Glutamatergic neuron (in vitro differentiated cells): ENCODE measurements at places on chromosomes 5 and 9. TPM values are rescaled to one million over a fixed set of nuclear protein-coding genes. Genes with fewer than 3 reads are reported as not detected.

- no peak for DNase-seq
Measured at GRCh38 chr5:108649106-108649505, 98.6 kb upstream of the FER start.

CBY3 gene
- not detected for total RNA-seq

GRCh38 chr5:107005161-107005560, 665.6 kb downstream of the EFNA5 start:
- DNase-seq: no peak

DNA sequence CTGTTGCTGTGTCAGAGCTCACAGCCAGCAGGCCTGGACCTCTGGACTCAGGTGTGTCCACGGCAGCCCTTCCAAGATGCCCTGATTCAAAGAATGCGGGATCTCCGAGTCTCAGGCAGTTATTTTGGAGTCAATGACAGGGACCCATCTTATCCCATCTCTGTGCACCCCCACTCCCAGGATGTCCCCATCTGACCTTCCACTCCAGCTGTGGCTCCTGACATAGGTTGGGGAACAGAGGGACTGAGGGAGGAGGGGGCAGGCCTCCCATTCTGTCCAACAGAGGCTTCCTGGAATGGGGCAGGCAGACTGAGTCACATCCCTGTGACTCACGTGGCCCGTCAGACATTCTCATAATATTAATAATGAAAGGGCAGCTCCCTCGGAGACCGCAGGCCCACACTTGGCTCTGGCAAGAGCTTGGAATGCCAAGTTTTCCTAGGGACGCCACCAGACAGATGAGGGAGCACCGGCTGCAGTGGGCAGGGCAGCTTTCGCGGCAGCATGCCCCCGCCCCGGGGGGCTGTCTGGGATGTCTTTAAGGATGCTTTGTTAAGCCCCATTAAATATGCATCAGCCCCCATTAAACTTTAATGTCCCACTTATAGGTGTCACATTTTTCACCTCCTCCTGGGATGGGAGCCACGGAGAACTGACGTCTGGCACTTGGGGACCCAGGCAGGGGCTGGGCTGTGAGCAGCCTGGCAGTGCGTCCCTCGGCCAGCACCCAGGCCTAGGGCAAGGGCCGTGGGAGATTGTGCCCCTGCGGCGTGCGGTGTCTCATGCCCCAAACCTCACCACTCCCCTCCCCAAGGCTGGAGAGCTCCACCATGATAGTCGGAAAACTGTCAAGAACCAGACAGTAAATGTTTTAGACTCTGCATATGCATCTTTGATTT, 23.6 kb upstream of the FIBCD1 start:
- no peak for DNase-seq

GRCh38 chr5:176862330-176862995, 36.7 kb downstream of the HK3 start:
- DNase-seq: no peak
